ENCODE measurements at places on chromosomes 13 and 19.

DNA sequence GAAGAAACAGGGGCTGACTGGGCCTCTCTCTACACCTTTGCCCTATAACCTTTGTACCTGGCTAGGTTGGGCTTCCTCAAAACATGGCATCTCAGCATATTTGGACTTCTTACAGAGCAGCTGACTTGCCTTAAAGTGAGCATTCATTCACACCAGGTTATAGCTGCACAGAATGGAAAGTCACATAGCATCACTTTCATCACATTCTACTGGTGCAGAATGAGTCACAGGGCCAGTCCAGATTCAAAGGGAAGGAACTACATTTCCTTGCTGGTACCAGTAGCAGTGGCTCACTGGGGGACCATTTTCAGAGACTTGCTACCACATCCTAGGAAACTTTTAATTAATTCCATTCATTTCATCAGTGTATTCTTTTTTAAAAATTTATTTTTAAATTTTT lies 20.3 kb upstream of the TPTE2 start:
- DNase-seq = no peak

- no peak for DNase-seq
Observed at GRCh38 chr13:24280720-24281119, 28.7 kb upstream of the C1QTNF9 start.

- no peak for DNase-seq
Observed at GRCh38 chr19:39525205-39525604, 7.4 kb downstream of the EID2B start.

DNA sequence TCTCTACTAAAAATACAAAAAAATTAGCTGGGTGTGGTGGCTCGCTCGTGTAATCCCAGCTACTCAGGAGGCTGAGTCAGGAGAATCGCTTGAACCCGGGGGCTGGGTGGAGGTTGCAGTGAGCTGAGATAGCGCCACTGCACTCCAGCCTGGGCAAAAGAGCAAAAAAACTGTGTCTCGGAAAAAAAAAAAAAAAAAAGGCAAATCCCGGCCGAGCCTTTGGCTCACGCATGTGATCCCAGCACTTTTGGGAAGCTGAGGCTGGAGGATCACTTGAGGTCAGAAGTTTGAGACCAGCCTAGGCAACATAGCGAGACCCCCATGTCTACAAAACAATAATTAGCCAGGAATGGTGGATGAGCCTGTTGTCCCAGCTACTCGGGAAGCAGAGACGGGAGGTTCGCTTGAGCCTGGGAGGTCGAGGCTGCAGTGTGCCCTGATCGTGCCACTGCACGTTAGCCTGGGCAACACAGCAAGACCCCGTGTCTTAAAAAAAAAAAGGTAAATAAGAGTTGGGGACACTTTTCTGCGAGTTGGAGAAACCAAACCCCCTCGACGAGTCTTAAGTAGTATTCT lies 574 bp upstream of the GPX4 start:
- DNase-seq = no peak

DNA sequence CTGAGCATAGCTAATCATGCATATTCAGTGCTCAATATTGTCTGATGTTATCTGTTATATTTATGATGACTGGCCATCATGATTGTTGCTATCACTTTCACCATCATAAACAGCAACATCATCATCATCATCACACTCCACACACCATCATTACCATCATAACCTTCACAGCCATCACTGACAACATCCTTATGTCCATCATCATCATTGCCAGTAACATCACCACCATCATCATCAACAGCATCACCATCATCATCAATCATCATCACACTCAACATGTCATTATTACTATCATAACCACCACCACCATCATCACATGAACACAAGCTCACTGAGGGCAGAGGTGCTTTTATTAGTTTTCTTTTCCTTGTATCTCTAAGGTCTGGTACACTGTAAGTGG lies 75.9 kb downstream of the MBD3L1 start:
- no peak for DNase-seq

DNA sequence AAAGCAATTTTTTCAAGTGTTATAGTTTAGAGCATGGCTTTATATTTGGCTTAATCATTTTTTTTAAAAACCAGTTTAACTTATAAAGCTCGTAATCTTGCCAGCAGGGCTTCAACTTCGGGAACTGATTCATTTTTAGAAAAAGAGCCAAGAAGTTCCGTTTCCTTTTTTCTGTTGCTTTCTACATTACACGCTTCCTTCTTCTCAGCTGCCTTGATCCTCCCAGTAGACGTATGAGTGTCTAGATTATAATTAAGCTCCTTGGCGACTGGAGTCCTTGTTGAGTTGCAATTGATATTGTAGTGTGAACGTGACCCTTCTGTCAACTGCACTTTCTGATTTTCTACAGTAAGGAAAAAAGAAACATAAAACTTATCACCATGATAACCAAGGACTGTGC lies 497.2 kb downstream of the DIAPH3 start:
- no peak for DNase-seq

GRCh38 chr13:72290962-72291681 lies 424.1 kb upstream of the DACH1 start:
- DNase-seq = no peak

DNA sequence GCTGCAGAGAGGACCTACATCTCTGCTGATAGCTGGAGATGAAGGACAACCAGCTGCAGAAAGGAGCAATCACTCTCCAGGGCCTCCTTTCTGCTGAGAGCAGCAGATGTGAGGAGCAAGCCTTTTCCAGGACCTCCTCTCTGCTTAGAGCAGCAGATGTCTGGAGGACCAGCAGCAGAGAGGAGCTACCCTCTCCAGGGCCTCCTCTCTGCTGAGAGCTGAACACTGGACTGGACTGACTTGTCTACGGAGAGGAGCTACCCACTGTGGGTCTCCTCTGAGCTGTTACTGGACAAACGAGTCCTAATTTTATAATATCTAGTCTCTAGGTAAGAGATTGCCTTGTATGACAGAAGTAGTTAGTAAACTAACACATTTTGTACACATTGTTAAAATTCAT lies 40.8 kb upstream of the FLT1 start:
- no peak for DNase-seq

DNA sequence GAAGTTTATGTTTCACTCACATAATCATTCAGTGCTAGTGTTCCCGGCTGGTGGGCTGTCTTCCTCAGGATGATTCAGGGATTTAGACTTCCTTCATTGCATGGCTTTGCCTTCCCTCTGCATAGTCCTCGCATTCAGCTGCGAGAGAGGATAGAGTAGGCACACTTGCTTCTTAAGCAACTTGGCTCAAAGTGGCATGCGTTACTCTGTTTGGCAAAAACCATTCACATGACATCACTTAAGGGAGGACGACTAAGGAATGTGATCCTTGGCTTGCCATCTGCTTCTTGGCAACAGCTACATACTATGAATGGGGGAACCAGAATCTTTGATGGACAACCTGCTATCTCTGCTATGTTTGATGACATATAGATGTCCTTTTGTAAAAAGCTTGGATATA lies 359.3 kb downstream of the TDRD3 start:
- no peak for DNase-seq

GRCh38 chr13:32535115-32535514 lies 3.5 kb downstream of the N4BP2L2 start:
- no peak for DNase-seq

GRCh38 chr19:56660381-56661107 lies 11.0 kb downstream of the ZNF835 start:
- no peak for DNase-seq

DNA sequence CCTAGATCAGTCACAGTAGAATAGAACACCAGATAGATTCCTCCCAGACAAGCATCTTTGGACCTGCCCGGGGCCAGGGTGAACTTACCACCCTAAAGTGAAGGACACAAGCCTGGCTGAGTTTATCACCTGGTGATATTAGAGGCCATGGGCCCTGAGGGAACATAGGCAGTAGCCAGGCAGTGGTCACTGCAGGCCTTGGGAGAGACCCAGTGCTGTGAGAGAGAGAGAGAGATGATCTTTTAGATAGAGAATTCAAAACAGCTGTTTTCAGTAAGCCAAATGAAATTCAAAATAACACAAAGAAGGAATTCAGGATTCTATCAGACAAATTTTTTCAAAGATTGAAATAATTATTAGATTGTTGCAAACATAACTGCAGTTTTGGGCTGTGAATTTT lies 1679.9 kb downstream of the EFNB2 start:
- no peak for DNase-seq

- DNase-seq = no peak
Observed at GRCh38 chr13:94704377-94705080, 7.8 kb downstream of the SOX21 start.

DNA sequence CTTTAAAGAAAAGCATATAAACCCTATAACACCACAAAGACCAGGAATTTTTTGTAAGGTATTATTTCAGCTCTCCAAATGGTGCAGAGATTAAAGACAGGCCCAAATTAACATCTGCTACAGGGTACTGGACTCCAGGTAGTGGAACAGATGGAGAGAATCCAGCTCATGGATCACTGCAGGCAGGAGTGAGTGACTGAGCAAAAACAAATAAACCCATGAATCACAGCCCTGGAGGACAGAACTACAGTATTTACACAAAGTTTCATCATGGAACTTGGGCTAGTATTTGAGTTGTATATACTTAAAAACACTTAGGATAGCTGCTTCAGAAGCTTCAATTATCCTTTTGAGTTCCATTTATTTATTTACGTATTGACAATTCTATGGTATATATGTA lies 132.8 kb upstream of the SPRY2 start:
- peak; percentile 15 for DNase-seq

- DNase-seq = no peak
Observed at GRCh38 chr13:43911278-43911677, 31.6 kb downstream of the LACC1 start.

DNA sequence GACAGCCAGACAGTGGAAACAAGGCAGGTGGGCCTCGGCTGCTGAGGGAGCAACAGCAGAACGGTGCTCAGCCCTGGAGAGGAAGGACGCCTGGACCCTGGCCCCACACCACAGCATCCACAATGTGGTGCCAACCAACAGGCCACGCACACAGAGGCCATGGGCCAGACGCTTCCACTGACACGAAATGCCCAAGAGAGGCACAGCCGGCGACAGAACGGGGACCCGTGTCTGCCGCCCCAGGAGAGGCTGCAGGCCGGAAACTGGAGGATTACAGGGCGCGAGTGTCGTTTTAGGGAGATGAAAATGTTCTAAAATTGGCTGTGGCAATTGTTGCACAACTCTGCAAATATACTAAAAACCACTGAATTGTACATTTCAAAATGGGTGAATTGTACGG lies 69.7 kb downstream of the RASA3 start:
- no peak for DNase-seq

- DNase-seq = no peak
Observed at GRCh38 chr19:55688422-55689218, 13.6 kb downstream of the EPN1 start.

DNA sequence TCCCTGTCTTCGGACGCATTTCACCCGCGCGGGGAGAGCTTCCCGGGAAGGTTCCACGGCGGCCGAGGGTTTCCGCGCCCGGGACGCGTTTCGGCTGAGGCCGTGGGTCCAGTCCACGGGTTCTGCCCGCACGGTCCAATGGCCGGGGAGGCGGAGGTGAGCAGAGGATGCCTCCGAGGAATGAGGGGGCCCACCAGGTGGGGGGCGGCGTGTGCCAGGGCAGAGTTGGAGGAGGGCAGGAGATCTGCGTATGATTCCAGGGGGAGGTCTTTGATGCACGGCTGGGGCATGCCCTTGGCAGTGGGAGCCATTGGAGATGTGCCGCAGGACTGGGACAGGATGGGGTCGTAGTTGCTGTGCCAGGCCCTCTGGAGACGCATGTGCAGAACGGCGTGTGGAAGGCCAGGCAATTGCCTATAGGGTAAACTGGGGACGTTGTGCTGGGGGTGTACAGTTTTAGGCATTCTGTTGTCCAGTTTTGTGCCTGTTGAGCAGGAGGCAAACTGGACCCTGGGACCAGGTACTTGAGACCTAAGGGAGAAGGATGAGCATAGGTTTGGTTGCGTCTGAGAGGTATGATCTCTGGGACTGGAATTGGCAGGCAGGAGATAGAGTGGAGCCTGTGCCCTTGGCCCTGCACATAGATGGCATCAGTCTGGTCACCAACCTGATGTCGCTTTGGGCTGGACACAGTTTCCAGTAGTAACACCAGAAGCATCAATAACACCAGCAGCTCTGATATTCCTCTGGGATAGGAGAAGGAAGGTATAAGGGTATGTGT lies 751 bp downstream of the ZNF584 start:
- DNase-seq = no peak

- DNase-seq = peak; percentile 90
Observed at GRCh38 chr13:113820813-113821651, 42.8 kb downstream of the GAS6 start.

DNA sequence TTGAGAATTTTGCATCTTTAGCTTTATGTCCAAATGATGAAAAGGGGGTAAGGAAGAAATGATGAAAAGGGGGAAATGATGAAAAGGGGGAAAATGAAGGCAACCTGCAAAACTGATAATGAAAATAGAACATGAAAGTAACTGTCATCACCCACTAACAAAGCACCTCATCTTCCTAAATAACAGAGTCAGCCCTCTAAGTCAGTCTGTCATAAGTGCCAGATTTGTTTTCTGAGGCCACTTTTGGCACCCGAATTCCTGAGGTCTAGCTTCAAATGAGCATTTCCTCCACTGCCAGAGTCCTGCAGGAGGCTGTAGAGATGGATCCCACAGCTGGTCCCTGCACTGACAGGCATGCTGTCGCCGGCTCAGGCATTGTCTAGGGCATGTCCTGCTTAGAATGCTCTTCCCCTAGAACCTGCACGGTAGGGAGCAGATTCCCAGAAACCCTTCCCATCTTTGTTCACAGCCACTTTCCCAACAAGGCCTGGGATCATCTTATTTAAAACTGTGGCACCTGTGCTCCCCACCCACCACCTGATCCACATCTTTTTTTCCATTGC lies 25.3 kb downstream of the RAP2A start:
- DNase-seq = no peak

DNA sequence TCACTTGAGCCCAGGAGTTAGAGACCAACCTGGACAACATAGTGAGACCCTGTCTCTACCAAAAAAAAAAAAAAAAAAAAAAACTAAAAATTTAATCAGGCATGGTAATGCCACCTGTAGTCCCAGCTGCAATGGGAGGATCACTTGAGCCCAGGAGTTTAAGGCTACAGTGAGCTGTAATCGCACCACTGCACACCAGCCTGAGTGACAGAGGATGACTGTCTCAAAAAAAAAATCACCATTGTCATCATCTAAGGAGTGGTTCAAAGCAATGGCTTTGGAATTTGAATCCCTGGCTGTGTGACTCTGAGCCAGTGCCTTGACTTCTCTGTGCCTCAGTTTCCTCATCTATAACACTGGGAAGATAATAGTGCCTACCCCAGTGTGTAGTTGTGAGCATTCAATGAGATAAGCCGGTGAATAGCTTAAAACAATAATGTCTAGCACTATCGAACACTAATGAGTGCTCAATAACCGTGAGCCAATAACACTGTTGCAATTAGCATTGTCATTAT lies 11.5 kb downstream of the IGSF23 start:
- no peak for DNase-seq

GRCh38 chr13:105814219-105814901 lies 721.1 kb downstream of the EFNB2 start:
- no peak for DNase-seq

DNA sequence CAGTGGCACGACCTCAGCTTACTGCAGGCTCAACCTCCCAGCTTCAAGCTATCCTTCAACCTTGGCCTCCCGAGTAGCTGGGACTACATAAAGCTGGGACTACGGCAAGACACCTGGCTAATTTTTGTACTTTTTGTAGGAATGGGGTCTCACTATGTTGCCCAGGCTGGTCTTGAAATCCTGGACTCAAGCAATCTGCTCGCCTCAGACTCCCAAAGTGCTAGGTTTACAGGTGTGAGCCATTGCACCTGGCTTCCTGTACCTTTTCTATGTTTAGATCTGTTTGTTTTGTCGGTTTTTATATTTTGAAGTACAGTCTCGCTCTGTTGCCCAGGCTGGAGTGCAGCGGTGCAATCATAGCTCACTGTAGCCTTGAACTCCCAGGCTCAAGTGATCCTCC lies 17.5 kb upstream of the TICAM1 start:
- no peak for DNase-seq
